NCI-H82 (cell line): ENCODE measurements at places on chromosomes 13 and 19.
A peak's percentile ranks its signal among the peaks of the same experiment; 100 is the strongest.

DNA sequence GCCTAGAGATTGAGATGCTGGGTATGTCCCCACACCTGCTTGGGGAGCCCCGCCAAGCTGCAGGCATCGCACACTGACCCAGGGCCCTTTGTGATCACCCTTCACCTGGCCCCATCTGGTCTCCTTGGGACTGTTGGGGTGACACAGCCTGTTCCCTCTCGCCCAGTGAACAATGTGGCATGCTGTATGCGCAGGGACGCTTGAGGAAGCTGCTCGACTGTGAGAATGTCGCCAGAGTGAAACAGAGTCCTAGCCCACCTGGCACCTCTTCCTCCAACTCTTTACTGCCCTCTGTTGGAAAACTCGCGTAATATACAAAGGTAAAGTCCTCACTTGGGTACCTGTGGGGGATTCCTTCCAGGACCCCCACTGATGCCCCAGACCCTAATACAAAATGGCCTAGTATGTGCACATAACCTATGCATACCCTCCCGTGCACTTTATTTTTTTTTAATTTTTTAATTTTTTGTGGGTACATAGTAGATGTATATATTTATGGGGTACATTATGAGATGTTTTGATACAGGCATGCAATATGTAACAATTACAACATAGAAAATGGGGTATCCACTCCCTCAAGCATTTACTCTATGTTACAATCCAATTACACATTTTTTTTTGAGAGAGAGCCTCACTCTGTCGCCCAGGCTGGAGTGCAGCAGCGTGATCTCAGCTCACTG is 9.0 kb downstream of the BLOC1S3 start:
- peak; percentile 71 for DNase-seq

GRCh38 chr19:49486232-49486631 is 1.2 kb upstream of the RPL13A start:
- no peak for DNase-seq

- DNase-seq, result no peak
Measured at GRCh38 chr13:109212650-109213049, 573.7 kb downstream of the IRS2 start.

DNA sequence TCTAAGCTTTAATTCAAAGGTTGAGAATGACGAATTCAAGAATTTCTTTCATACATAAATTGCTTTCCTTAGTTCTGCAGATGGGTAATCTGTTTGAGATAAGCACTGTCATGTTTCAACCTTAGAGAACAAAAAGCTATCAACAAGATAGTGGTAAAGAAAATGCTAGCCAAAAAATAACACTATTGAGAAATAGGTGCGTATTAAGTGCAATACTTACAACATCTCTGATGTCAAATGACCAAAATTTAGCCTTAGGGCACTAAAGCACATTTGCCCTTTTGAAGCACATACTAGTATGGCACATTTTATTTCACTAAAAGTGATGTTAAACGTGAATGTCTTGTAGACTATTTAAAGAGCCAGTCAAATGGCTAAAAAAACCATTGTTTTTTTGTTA is 4.9 kb downstream of the KBTBD6 start:
- no peak for DNase-seq

DNA sequence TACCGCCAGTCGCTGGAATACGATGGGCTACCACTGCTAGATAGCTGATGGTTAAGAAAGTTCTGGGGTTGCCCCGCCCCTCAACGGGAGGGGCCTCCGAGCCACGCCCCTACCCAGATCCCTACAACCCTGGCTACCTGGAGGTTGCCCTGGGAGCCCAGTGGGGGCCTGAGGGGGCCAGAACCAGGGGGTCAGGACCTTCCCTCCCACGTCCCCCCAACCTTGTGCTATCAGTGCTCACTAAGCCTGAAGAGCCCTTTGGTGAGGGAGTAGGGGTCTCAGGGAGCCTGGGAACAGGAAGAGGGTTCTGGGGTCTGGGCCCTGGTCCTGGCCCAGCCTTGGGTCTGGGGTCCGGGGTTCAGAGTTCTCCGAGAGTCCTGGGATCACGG is 8.9 kb downstream of the OCEL1 start:
- DNase-seq, result peak; percentile 91

GRCh38 chr13:39073983-39074382 is 35.7 kb downstream of the NHLRC3 start:
- no peak for DNase-seq

DNA sequence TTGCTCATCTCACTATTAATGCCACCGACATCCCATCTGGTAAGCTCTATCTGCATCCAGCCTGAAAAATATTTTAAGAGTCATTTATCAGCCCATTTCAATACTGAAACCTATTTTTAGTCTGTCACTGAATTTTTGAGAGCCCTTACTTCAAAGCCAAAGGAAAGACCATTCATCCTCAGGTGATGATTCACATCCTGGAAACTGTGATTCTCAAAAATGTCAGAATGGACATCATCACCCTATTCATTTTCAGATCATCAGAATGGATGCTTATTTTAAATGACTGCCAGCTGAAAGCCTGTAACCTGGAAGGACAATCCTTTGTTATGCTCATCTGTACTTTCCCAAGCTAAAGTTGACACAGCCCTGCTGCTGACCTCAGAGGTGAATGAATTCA is 27.0 kb downstream of the TNFSF11 start:
- no peak for DNase-seq

- no peak for DNase-seq
Measured at GRCh38 chr19:34692549-34692948, 15.1 kb downstream of the ZNF302 start.

GRCh38 chr19:18000915-18001776 is 6.8 kb upstream of the ARRDC2 start:
- DNase-seq, result peak; percentile 84

- DNase-seq, result no peak
Measured at GRCh38 chr13:112434937-112435523, 58.9 kb downstream of the SPACA7 start.

DNA sequence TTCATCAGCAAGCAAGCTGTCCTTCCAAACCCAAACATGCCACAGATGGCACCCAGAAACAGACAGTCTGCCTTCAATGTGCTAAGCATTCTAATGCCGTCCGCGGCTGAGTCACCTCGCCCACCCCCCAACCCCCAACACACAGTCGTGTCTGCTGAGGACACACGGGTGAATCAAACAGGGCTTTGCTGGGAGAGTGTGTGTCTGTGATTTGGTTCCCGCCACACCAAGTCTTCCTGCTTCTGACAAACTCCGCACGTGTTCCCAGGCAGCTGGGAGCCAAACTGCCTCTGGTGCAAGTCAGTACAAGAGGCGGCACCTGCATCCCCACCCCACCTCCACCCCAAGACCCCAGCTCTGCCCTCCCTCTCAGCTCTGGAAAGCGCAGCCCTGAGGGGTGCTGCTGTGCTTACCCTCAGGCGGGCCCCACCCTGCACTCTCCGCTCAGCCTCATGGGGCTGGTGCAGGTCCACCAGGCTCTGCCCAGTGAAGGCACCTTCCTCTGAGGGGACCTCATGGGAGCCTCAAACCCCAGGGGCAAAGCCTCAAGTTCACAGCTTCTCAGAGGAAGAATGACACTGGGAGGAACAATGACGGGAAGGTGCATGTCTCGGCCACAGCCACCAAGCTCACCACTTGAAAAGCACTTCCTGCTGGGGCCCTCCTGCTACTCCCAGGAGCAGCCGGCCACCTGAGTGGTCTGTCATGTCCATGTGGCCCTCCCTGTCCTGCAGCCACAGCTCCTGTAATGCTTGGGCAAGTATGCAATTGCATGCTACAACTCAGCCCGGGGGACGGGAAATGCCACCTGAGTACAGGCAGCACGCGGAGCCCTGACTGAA is 15.0 kb upstream of the SLC35E1 start:
- DNase-seq, result peak; percentile 86

GRCh38 chr13:20377720-20378119 is 145.6 kb upstream of the GJB6 start:
- DNase-seq, result no peak

GRCh38 chr19:44988896-44989556 is 12.2 kb upstream of the RELB start:
- peak; percentile 86 for DNase-seq

GRCh38 chr19:15412832-15413231 is 6.0 kb downstream of the AKAP8L start:
- no peak for DNase-seq

DNA sequence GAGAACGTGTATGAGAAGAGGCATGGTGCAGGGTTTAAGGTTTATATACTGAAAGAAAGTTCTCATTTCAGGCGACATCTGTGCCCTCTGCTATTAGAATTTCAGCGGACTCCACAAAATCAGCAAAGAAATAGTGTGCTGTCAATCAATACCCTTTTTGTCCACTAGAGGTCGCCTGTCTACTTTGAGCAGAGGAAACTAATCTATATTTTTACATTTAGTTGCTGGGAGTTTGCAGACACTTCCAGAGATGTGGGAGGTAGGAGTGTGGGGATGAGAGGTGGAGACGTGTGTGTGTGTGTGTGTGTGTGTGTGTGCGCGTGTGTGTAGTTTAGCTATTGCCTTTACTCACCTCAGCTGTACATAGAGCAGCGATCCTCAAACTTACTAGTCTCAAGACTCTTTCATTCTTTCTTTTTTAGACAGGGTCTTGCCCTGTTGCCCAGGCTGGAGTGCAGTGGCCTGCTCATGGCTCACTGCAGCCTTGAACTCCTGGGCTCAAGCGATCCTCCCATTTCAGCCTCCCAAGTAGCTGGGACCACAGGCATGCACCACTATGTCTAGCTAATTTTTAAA is 9.7 kb downstream of the INAFM1 start:
- peak; percentile 72 for DNase-seq

- DNase-seq, result no peak
Measured at GRCh38 chr13:73516731-73517130, 457.9 kb downstream of the KLF5 start.

DNA sequence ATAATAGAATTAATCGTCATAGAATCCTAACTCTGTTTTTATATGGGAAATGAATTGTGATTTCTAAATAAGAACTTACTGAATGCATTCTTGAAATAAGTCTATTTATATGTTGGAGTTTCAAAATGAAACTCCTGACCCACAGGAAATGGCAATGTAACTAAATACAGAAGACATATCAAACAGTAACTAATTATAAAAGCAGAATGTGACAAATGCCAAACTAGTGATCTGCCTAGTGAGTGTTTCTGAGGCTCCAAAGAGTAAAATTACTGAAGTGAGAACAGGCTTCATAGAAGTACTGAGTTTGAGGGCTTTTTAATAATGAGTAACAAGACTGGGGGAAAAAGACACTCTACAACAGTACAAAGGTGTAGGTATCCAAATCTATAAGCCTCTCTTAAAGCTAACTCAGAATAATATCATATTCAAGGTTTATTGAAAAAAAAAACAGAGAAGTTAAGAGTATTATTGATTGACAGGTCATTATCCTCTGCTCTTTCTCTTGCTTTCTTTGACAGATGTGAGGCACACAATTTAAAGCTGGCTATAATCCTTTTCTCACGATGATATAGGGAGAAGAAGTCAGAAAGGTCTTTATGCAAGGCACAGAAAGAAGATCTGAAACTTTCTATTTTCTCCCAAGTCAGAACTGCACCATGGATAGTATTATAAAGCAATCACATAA is 17.4 kb upstream of the ATXN8OS start:
- peak; percentile 68 for DNase-seq

DNA sequence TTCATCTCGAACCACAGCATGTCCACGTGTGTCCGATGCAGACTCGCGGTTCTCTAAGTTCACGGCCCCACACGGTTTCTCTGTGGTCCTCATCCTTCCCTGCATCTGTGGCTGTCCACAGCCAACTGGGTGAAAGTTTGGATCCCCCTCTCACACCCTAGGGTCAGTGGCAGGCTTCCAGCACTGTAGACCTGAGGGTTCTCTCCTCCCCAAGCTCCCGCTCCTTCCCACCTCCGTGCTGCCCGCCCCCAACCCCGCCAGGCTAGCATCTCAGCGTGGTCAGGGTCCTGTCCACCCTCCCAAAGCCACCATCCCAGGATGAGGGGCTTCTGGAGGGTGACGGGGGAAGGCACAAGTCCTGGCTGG is 3.0 kb downstream of the ANGPTL4 start:
- DNase-seq, result no peak

DNA sequence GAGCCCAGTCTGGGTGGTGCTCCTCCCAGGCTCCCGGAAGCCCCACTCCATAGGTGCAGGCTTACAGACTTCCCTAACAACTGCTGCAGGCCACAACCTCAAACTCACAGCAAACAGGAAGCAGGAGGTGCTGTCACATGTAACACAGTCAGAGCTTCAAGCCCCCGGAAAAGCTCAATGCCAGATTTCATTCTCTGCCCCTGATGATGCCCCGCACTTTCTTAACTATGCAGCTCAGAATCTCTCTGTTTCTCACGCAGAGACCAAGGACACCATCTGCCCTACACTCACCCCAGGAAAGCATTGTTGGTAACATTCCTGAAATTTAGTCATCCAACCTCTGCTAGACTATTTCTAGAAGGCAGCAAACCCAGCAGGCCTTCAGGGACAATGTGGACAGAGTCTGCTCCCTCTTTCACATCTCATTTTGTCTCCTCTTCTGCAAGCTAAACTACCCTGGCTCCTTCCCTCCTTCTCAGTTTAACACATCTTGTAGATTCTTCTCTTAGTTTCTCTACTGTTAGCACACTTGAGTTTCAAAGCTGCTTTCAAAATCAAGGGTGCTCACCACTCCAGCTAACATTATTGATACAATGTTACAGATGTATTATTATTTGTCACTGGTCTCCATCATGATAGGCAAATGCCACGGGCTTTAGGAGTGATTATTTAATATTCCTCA is 162.5 kb downstream of the KCTD12 start:
- no peak for DNase-seq

GRCh38 chr13:106376401-106377112 is 158.9 kb downstream of the EFNB2 start:
- no peak for DNase-seq

- DNase-seq, result no peak
Measured at GRCh38 chr13:89541091-89542030, 1806.1 kb upstream of the MIR17HG start.

- no peak for DNase-seq
Measured at GRCh38 chr19:8004723-8005513, 523 bp downstream of the ELAVL1 start.

DNA sequence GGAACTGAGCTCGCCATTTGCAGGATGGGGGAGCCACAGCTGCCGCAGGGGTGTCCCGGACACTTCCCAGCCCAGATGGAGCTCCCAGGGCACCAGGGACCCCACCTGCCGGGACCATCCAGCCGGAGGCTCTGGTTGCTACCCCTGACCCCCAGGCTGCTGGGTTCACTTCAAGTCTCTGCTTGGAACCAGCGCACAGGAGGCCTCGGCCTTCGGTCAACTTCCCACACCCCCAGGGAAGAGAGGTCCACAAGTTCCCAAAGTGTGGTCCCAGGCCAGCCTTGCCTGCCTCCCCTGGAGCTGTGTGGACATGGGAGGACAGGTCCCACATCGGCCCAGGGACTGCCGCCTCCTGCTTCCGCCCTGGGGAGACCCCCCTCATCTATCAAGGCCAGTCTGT is 117.0 kb downstream of the TEX29 start:
- DNase-seq, result no peak

DNA sequence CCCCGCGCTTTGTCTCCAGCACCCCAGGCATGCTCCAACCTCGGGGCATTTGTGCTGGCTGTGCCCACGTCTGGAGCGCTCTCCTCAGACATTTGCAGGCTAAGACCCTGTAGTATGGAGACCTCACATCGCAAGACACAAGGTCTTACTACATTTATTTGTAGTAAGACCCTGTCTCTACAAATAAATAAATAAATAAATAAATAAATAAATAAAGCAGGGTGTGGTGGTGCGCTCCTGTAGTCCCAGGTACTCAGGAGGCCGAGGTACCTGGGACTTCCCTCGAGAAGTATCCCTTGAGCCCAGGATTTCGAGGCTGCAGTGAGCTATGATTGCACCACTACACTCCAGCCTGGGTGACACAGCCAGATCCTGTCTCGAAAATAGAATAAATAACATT is 4.6 kb downstream of the NXNL1 start:
- DNase-seq, result no peak
